Caudate nucleus (tissue), 63 donors: ENCODE measurements at places on chromosomes 2 and 18.
A peak's percentile ranks its signal among the peaks of the same experiment; 100 is the strongest.

- no peak for DNase-seq
These were observed 99.0 kb downstream of the PLEKHM3 start for GRCh38 chr2:207926133-207926988.

DNA sequence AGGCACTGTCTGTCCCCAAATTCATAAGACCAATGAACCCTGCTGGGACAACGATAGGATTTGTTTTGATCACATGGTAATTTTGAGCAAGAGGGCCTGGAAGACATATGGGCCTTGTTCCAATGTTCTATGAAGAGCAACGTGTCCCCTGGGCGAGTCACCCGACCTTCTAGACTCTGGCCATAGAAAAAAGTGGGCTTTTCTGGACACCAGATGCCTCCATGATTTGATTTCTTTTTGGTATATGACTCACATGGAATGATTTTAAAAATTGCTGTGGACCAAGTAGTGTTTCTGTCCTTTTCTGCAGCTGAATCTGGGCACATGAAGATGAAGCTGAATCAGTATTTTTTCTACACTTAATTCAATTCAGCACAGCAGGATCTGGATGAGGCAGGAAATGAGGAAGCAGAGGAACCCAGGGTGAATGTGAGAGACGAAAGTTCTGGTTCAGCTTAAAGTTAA is 104.9 kb downstream of the CDC42EP3 start:
- DNase-seq = no peak

- DNase-seq = no peak
These were observed 588.4 kb downstream of the SLC4A3 start for GRCh38 chr2:220215785-220216184.

DNA sequence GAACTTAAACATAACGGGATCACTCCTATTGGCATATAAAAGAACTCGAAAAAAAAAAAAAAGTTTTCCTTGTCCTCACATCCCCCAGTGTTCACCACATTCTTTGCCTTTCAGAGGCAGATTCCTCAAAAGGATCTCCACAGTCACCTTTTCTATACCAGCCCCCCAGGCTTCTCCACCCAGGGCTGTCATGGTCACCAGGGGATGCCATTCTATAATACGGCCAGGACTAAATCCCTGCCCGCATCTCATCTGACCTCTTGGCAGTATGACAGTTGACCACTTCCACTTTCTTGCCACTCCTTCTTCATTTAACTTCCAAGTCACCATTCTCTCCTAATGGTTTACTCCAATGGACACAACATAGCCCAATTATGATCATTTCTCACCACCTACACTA is 29.3 kb downstream of the SOS1 start:
- no peak for DNase-seq

GRCh38 chr2:201639205-201639604 is 4.1 kb downstream of the TMEM237 start:
- DNase-seq = no peak

DNA sequence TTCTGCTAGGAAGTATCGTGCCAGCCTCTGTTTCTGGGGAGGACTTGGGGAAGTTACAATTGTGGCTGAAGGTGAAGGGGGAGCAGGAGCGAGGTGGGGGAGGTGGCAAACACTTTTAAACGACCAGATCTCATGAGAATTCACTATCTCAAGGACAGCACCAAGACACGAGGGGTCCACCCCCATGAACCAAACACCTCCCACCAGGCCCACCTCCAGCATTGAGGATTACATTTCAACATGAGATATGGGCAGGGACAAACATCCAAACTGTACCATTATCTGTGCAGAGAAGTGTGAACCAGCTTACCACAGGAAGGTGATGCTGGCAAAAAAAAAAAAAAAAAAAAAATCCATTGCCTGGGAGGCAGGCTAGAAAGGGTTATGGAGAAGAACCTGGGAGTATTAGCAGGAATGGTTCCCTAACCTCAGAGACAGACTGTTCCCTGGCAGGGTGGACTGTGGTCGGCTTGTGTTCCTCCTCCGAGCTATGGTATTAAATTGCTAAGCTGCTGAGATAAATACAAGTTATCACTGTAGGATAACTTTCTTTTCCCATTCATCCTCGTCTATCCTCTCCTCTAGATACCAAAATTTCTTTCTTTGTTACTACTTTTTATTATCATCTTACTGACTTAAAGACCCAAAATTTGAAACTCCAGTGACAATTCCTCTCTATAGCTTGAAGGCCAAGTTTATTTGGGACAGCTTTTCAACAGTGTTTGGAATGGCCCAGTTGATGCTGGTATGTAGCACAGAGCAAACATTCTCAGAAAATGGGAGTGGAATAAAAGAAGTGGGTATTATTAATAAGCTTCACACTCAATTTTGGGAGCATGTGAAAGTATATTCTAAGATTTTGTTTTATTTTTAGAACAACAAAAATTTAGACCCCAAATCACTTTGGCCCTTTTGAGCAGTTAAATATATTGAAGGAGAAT is 73.7 kb upstream of the MAP3K20 start:
- no peak for DNase-seq

- DNase-seq = no peak
These were observed 403.2 kb upstream of the KLHL29 start for GRCh38 chr2:22981785-22982184.

- DNase-seq = no peak
These were observed 1480.9 kb upstream of the SLC39A10 start for GRCh38 chr2:194176134-194176533.

GRCh38 chr2:35461406-35461805 is 894.2 kb upstream of the CRIM1 start:
- DNase-seq = no peak

GRCh38 chr2:242064364-242065250 is 195.1 kb downstream of the RTP5 start:
- DNase-seq = no peak

DNA sequence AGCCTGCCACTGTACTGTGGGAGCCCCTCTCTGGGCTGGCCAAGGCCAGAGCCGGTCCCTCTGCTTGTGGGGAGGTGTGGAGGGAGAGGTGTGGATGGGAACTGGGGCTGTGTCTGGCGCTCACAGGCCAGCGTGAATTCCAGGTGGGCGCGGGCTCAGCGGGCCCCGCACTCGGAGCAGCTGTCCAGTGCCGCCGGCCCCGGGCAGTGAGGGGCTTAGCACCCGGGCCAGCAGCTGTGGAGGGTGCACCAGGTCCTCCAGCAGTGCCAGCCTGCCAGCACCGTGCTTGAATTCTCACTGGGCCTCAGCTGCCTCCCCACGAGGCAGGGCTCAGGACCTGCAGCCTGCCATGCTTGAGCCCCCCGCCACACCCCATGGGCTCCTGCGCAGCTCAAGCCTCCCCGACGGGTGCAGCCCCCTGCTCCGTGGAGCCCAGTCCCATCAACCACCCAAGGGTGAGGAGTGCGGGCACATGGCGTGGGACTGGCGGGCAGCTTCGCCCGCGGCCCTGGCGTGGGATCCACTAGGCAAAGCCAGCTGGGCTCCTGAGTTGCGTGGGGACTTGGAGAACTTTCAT is 69.5 kb upstream of the ABCA12 start:
- no peak for DNase-seq

GRCh38 chr2:240455647-240456446 is 20.4 kb downstream of the GPC1 start:
- no peak for DNase-seq

- no peak for DNase-seq
These were observed 131.4 kb downstream of the ACOXL start for GRCh38 chr2:110863726-110864125.

- no peak for DNase-seq
These were observed 269.3 kb upstream of the ID2 start for GRCh38 chr2:8412586-8412985.

- no peak for DNase-seq
These were observed 535.5 kb downstream of the SUCLG1 start for GRCh38 chr2:83923531-83923930.

GRCh38 chr2:85420536-85421259 is 2.2 kb downstream of the SH2D6 start:
- peak; percentile 89 for DNase-seq

- no peak for DNase-seq
These were observed 44.4 kb downstream of the MYO3B start for GRCh38 chr2:170222298-170222697.
